ENCODE measurements at places on chromosomes 3 and 15.

DNA sequence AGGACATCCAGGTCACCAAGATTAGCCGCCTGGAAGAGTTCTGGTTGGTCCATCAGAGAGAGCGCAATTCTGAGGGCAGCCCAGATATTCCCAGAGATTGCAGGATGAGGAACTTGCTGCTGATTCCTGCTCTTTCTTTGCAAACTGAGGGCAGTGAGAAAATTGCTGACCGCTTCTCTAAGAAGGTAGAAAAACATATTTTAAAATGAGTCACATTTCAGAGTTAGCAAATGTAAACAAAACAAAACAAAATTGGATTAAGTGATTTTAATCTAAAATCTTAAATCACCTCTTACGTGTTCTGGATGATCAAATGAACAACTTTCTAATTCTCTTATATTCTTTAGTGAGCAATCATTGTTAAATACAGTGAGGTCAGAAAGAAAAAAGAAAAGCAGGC lies 149.0 kb downstream of the USP13 start:
- DNase-seq, result no peak

DNA sequence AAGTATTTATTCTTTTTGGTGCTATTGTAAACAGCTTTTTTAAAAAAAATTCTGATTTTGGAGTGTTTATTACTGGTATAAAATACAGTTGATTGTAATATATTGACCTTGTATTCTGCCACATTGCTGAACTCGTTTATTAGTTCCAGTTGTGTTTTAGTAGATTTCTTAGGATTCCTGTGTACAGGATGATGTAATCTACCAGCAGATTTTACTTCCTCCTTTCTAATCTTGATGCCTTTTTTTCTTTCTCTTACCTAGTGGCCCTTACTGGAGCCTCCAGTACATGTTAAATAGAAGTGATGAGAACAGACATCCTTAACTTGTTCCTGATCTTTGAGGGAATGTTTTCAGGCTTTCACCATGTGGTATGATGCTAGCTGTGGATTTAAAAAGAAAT lies 70.4 kb upstream of the KY start:
- no peak for DNase-seq

DNA sequence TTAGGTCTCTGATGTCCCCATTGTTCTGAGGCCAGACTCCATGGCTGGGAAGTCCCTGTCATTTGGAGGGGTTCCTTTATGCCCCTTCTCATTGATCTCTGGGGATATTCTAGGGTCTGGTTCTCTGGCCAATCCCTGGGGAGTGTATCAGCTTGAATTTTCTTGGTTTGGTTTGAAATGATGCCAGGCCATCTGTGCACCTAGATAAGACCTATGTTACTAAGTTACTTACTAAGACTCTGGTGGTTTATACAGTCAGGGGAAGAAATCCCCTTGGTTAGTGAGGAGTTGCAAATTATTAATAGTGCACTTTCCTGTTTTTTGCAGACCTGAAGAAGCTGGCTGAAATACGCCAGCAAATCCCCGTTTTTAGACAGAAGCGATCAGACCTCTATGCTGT lies 20.3 kb downstream of the NIT2 start:
- no peak for DNase-seq

DNA sequence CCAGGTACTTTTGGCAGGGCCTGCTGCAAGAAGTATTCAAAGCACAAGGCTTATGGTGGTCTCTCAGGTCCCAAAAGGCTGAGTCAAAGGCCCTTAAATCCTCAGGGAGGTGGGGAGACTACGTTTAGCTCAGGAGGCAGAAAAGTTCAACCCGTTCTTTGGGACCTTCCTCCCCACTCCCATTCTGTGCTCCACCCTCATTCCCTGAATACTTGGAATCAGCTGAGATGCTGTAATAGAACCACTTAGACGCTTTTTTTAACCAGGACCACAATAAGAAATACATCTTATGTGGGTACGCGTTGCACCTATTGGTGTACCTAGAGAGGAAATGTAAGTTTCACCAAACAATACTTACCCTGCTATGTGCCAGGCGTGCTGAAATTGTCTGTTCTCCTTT lies 58.0 kb downstream of the FAM174B start:
- DNase-seq, result no peak

DNA sequence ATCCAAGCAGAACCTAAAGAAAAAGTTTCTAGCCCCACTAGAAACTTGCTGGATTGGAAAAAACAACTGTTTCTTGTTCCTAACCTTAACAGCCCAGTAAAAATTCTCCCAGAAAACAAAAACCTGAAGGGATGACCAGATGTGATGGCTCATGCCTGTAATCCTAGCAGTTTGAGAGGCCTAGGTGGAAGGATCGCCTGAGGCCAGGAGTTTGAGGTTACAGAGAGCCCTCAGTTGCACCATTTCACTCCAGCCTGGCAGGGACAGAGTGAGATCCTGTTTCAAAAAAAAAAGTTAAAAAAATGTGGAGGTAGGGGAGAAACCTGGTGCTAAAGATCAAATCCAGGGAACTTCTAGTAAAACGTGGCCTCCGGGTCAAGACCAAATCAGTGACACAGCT lies 38.6 kb upstream of the RAF1 start:
- no peak for DNase-seq

GRCh38 chr3:112775011-112775742 lies 71.5 kb downstream of the CD200R1L start:
- no peak for DNase-seq

DNA sequence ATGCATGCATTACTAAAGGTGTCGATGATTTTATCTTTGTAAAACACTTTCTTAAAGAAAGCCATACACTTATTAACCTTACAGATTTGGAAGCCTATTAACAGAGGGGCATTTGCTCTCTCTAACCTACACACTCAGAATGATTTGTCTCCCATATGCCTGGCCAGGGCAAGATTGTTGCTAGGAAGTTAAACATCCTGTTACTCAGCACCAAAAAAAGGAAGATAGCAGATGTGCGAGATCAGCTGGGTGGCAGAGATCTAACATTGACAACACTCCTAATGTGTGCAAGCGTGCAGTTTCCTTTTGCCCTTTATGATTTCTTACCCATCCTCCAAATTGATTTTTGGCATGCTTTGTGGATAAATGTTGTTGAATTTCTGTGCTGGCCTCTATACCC lies 73.9 kb upstream of the TMEM108 start:
- no peak for DNase-seq

DNA sequence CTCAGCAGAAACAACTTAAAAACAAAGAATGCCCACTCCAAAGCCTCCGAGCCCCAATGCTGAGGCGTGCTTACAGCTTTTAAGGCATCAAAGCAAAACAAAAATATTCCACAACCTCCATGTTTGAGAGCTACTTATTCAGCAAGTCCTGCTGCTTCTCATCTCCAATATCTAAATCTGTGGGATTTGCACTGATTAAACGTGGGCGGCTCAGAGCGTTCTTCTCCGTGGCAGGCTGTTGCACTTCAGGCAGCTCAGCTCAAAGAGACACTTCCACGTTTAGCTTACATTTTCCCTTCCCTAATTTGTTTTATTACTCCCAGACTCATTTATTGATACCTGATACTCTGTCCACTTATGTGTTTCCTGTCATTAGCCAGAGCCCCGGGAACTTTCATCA lies 282.6 kb upstream of the MCTP2 start:
- DNase-seq, result no peak

- no peak for DNase-seq
Measured at GRCh38 chr3:67123914-67124313, 125.8 kb downstream of the KBTBD8 start.

DNA sequence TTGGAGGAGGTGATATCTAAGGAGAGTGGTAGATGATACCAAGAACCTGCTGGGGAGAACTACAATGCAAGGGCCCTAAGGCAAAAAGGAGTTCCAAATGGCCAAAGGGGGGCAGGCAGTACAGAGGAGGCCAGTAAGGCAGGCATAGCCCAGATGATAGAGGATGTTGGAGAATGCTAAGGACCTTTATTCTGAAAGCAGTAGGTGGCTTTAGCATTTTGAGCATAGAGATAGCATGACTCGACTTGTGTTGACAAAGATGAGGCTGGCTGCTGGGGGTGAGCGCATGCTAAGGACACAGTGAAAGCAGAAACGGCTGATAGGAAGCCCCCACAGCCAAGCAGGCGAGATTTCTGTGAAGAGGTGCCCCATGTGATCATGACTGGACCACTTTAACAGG lies 419.3 kb downstream of the ERC2 start:
- no peak for DNase-seq
